ENCODE measurements at places on chromosomes 3 and 15.

- DNase-seq = no peak
Measured at GRCh38 chr3:191294291-191294690, 34.9 kb upstream of the CCDC50 start.

DNA sequence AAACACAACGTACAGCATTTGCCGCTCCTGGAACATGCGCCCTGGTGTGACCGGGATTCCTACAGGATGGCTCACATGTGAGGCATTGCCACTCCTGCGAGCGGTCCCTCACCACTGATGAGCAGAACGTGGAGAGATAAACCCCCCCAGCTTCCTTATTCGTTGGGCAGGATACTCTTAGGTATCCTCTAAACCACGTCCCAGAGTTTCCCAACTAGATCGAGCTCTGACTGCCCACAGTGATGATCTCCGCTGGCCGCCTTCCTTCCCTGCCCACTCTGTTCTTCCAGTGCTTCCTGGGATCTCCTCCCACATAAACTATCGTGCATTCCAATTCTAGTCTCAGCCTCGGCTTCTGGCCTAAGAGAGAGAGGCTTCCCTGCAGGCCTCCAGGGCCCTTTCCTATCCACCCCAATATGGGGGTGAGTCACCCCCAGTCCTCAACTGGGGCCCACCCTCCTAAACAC, 91.8 kb downstream of the TOP2B start:
- no peak for DNase-seq

GRCh38 chr3:143139762-143140161, 20.2 kb downstream of the CHST2 start:
- DNase-seq = no peak

- no peak for DNase-seq
Measured at GRCh38 chr3:195768414-195768813, 43.3 kb downstream of the MUC4 start.

DNA sequence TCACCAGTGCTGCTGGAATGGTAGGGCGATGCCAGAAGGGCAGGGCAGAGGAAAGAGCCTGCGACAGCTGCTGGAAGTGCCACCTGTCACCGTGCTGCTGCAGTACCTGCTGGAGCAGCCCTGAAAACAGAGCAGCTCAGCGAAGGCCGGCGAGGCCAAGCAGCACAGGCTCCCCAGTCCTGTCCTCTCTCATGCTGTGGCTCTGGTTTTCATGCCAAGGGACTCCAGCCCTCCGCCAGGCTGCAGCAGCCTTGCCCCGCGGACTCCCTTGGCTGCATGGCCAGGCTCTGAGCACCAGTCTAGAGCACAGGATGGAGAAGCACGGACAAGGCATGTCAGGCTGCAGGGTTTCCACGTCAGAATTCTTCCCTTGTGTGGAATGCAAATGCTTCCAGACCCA, 43.9 kb downstream of the ADCY5 start:
- no peak for DNase-seq

- DNase-seq = no peak
Measured at GRCh38 chr15:89052474-89052873, 35.8 kb upstream of the ABHD2 start.

DNA sequence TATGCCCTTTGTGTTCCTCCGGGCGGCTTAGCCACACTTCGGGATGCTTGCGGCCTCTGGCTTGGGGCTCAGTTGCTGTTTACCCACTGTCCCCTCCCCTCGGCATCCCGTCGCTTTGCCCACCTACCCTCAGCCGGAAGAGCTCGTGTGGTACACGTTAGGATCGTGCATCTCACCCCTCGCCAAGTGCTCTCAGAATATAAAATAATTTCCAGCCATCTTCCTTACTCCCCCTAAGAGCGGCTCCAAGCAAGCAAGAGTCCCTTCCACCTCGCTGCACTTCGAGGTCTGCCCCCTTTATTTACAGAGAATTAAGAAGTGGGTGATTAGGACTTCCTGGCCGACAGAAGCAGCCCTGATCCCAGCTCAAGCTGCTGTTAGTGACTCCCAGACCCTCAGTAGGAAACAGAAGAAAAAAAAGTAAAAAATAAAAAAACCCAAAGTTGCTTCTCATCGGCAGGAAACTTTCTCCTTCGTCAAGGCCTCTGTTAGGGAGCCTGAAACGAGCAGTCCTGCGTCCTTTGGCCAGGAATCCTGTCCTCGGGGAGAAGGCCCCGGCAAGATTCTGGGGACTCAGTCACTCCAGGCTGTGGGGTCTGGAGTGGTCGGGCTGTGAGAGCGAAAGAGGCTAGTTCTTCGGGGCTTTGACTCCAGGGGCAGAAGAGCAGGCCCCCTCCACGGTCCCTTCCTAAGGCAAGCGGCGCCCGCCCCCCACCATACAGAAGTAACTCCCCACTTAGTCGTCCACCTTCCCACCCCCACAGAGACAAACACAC, 3.0 kb downstream of the MEIS2 start:
- DNase-seq = no peak

GRCh38 chr3:49539659-49540560, 14.4 kb upstream of the BSN start:
- peak; percentile 78 for DNase-seq

DNA sequence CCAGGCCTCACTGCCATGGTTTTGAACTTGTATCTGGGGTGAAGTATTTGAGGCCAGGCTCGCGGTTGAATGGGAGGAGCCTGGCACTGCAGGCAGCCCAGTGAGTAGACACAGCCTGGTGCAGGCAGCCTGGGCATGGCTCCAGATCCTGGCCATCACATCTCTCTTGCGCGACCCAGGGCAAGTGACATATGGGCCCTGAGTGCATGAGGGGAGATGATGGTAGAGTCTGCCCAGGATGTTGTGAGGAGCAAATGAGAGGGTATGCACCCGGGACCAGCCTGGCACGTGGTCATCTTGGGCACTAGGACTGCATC, 103.5 kb downstream of the TBC1D2B start:
- no peak for DNase-seq

DNA sequence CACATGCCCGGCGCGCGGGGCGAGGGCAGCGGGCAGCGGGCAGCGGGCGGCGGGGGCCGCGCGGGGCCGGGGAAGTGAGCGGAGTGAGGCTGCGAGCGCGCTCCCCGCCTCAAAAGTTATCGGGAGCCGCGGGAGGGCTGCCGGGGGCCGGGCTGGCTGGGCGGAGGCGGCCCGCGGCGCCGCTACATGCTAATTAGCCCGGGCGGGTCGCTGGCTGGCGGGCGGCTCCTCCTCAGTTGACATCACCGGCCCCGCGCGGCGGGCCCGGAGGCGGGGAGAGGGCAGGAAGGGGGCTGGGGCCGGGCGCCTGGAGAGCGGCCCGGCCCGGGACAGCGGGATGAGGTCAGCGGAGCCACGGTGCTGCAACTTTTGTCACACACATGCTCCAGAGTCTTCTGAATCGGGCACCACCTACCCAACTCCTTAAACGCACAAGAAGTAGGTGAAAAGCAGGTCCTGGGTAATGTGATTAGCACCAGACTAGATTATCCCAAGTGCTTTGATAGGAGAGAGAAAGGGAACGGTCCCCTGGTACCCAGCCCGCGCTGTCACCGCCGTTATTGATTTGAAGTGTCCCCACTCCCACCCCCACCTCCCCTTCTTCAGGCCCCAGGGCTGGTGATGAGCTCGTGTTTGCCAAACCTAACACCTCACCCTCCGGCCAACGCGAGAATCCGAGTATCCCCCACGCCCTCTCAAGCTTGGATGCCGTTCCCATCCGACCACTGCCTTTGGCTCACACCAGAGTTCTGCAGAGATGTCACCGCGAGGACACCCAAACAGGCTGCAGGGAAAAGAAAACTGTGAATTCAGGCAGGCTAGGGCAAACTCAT, at the start of gene HEG1:
TSS of gene HEG1 (minus strand) at position 85 of the 833 bp plus-strand sequence. CDS start 107 bp downstream, outside the sequence.
- peak; percentile 31 for DNase-seq

DNA sequence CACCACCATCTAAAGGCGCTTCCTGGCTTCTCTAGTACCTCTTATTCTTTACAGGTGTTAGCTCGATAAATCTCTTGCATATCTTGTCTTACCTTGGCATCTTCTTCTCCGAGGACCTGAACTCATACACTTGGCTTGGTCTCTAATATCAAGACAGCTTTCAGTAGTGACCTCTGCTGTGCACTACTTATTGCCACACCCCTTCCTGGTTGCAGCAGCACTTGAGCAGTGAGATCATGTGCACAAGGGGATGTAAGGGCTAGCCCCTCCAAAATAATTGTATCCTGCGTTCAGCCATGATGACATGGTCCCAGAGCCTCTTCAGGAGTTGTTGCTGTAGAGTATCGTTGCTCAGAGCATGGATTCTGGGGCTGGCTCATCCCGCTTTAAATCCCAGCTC, 1.3 kb upstream of the PLA1A start:
- no peak for DNase-seq

GRCh38 chr15:73936588-73937290, 10.5 kb downstream of the LOXL1 start:
- no peak for DNase-seq

DNA sequence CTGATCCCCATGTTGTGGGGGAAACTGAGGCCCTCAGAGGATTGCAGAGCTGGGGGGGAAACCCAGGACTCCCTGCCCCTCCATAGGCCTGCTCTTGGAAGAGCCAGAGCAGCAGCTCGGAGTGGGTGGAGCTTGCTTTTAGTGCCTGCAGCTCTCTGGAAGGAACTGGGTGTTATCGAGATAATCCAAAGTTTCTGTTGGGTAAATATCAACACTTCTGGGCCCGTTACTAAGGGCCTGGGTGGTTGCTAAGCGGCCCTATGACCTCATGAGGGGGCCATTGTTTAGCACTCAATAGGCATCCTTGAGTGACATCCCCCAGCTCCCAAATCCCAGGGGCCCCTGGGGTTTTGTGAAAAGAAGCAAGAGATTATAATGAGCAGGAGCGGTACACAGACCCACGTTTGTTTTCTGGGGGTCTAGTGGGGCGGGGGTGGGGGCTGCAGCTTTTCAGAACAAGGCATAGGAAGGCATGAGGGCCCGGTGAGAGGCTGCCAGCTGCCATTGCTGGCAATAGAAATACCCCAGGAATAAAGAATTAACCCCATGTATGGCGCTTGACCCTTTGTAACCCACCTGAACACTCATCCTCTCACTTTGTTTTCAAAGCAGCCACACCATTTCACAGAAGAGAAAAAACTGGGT, 48.3 kb upstream of the ATP2B2 start:
- no peak for DNase-seq

GRCh38 chr3:146491303-146491702, 21.9 kb upstream of the PLSCR2 start:
- no peak for DNase-seq

GRCh38 chr3:195198426-195199346, 72.3 kb downstream of the XXYLT1 start:
- no peak for DNase-seq

- DNase-seq = no peak
Measured at GRCh38 chr15:96374499-96374898, 44.0 kb downstream of the NR2F2 start.

DNA sequence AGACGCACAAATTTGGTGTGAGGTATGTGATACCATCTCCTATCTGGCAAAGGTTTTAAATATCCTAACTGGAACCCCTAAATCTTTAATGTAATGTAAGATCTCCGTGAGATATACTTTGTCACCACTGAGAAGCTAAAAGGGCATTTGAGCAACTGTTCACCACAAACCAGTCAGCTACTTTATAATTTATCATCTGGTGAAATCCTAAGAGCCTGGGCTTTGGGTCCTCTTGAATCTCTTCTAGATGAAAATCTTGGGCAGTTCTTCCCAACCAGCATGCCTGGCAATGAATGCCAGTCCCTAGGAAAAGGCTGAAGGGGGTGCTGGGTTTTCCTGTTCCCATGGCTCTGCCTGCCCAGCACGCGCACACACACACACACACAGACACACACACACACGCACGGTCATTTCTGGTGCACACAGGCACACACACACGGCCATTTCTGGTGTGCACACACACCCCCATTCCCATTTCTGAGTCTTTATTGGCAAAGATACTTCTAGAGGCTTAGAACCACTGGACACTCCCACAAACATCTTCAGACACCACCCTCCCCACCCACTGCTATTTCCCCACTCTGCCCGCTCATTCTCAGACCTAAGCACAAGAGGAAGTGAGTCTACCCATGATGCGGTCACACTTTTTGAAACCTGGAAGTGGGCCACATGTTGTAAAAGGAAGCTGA, 72.6 kb downstream of the MYO1E start:
- DNase-seq = peak; percentile 43

GRCh38 chr15:47944637-47945288, 176.0 kb upstream of the SLC24A5 start:
- DNase-seq = no peak

GRCh38 chr3:131396170-131396569, 14.6 kb downstream of the NUDT16 start:
- DNase-seq = no peak

DNA sequence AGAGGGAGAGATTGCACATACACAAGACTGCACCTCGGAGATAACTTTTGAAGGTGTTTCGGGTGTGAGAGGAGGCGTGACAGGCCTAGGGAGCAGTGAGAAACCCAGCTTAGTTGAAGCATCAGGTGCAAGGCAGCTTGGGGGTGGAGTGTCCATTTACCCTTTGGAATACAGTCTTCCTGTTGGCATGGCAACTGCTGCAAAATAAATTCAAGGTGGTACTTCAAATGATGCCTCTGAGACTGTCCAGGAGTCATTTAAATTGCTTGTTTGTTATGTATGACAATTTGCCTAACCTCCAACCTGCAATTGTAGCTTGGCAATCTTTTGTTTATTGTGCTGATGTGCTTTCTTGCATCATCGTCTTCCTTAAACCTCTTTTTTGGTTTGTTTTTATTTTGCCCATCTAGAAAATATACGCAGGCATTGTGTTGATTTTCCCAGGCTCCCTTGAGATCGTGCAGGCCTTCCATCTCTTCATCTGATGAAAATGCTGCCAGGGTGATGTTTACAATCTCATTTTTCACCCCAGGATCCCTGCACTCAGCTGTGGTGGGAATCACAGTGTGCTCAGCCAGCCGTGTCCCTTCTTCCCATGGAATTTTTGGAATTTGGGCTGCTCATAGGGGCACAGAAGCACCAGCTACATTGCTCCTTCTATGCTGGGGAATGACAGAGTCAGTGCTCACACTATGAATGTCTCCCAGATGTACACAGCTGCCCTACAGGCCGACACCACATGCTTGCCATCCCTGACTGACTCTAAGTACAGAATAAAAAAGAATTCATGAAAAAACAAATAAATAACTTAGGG, 583.1 kb upstream of the CFAP20DC start:
- no peak for DNase-seq

- no peak for DNase-seq
Measured at GRCh38 chr3:77816366-77816765, 776.5 kb downstream of the ROBO2 start.

Measured in activated naive CD8-positive, alpha-beta T cell treated with anti-CD3 and anti-CD28 coated beads, Interleukin-2, amount 50 U/mL, for 16 hours (primary cell).